ENCODE measurements at places on chromosomes 13 and 19.

GRCh38 chr13:38636073-38636472, 50.8 kb upstream of the FREM2 start:
- DNase-seq, result no peak

DNA sequence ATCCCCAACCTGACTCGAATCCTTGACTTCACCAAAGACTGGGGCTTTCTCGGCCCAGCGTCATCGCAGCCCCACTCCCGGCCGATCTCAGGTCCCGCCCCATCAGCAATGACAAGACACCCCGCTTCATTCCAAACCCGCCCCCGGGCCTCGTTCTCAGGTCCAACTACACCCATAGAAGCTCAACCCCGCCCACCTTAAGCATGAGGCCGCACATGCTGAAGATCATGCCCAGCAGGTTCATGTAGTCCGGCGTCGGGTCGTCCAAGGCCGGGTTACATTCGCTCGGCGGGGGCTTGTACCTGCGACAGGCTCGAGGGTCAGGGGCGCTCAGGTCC, 2.3 kb downstream of the WDR83 start:
- peak; percentile 53 for DNase-seq

- no peak for DNase-seq
Measured at GRCh38 chr13:112376050-112376681, at the start of gene SPACA7. SPACA7 (plus strand) TSS chr13:112376355; CDS start chr13:112376386, 31 bp downstream.

DNA sequence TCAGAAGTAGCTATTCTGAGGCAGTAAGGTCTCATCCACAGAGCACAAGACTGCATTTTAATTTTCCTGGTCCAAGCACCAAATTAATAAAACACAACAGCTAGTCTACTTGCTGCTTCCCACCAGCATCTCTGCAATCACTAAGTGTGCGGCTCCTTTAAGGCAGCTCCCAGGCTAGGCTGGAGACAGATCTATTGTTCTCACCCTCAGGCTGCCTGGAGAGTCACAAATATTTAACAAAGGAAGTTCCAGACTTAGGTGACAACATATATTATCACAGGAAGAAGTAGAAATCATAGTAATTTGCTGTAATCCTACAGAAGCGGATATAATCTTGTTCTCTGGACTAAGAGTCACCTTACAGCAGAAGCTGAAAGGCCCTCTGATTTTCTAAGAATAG, 2.2 kb upstream of the EID2 start:
- DNase-seq, result no peak

- DNase-seq, result no peak
Measured at GRCh38 chr13:104170980-104171555, 1104.9 kb upstream of the SLC10A2 start.

DNA sequence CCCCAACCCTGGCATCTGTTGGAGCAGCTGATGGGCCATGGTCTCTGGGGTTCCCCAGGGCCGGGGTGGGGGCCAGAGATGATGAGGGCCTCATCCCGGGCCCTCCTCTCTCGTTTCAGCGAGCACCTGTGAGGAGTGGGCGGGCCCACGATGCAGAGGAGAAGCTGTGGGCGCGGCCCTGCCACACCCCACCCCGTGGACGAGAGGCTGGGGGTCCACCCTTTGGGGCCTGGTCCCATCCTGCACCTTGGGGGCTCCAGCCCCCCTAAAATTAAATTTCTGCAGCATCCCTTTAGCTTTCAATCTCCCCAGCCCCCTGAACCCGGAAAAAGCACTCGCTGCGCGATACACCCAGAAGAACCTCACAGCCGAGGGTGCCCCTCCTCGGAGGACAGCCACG, 5.6 kb downstream of the HMG20B start:
- DNase-seq, result no peak

DNA sequence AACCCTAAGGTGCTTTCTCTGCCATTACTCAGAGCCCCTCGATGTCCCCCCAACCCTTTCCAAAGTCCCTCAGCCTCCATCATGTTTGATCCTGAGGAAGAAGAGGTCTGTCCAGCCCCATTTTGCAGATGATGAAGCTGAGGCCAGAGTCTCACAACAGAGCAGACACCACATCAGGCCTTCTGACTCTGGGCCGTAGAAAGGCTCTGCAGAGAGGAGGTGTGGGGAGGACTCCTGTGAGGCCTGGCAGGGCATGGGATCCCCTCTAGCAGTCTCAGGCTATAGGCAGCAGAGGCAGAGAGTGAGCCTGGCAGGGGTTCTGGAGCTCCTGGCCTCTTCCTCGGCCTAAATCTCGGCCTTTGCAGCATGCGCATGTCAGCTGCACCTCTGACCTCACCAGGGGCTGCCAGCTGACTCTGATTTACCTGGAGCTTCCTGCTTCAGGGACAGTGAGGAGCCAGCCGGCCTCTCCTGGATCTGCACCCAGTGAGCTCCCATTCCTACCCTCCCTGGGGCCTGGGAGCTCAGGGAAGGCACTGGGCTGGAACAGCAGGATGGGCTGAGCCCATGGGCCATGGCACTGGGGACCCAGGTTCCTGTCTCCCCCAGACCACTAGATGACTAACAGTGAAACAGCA, 41.7 kb upstream of the VSTM2B start:
- no peak for DNase-seq

- DNase-seq, result no peak
Measured at GRCh38 chr13:27578121-27579030, 42.0 kb downstream of the LNX2 start.

GRCh38 chr13:51801631-51802099, 2.3 kb downstream of the DHRS12 start:
- no peak for DNase-seq

- no peak for DNase-seq
Measured at GRCh38 chr13:46552303-46552682, 677 bp upstream of the LRCH1 start.

DNA sequence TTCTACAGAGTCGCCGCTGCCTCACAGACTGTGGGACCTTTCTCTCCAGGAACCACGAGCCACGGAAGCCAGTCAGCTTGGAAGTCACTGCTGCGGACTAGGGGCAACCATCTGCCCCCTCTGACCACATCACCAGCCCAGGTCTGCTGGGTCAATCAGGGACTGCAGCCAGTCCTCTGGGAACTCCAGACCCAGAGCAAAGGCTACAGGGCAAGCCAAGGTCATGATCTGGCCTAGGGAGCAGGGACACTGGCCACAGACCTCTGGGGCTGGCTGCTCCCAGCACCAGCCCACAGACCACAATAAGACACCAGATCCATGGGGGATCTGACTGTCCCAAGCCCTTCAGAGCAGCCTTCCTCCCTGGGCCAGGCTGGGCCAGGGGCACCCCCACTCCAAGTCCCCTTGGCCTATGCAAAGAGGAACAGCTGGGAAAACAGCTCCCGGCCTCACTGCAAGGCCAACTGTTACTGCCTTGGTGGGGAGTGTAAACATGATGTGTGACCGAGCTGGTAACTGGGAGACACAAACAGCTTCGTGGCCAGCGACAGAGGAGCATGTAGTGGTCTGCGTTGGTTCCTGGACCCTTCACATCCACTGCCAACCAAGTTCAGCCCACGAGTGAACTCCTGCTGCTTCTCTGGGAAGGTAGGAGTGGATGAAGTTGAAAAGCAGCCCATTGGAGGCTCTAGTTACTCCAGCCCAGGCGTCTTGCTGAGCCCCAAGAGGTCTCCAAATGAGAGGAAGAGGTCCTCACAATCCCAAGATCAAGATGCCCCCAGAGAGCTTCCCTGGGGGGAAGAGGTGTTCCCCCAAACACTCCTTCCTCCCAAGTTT, 1.5 kb downstream of the AKT2 start:
- no peak for DNase-seq

DNA sequence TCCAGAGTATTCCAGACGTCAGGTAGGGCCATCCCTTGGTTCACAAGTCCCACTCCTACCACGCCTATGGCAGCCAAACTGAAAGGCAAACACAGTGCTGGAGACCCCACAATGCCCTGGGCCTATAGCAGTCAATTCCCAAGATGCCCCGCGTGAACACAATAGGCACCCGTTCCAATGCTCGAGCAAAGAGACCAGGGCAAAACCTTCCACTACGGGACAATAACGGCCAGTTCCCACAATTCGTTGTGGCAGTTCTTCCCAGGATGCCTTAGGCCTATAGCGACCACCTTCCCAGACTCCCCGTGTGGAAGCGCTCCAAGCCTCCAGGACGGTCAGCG, 538 bp downstream of the ZNF428 start:
- DNase-seq, result no peak

DNA sequence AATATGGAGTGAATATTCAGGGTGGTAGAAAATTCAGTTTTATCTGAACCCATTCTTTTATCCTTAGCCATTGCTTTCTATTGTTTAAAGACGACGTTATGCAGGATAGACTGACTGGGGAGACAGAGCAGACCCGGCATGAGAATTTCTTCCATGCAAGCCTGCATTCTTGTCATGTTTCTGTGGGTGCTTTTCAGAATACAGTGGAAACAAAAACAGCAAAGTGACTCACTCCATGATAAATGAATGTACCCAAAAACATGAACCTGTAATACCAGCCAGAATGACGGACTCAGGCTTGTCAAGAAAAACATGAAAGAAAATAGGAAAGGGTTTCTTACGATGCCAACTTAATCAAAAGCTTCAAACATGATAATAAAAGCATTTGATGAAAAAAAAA, 924.0 kb downstream of the EFNB2 start:
- no peak for DNase-seq

DNA sequence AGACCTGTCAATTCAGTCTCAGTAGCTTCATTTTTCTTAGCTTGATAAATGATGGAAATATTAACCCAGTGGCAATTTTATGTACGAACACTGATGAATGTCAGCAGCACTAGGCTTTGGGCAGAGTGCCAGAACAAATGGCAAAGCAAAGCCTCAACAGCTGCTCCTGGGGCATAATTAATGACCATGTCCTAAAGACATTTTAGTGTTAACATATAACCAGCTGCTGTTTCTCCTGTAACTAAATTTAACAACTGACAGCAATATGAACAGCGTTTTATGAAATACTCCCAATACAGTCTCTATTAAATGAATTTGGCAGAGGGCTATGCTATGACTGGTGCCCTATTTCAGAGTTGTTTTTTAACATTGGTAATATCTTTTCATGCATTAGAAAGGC, 47.1 kb downstream of the ZNF568 start:
- no peak for DNase-seq

- no peak for DNase-seq
Measured at GRCh38 chr19:16849168-16849567, 20.0 kb downstream of the SIN3B start.

- no peak for DNase-seq
Measured at GRCh38 chr13:111047326-111047725, 67.8 kb upstream of the ARHGEF7 start.

DNA sequence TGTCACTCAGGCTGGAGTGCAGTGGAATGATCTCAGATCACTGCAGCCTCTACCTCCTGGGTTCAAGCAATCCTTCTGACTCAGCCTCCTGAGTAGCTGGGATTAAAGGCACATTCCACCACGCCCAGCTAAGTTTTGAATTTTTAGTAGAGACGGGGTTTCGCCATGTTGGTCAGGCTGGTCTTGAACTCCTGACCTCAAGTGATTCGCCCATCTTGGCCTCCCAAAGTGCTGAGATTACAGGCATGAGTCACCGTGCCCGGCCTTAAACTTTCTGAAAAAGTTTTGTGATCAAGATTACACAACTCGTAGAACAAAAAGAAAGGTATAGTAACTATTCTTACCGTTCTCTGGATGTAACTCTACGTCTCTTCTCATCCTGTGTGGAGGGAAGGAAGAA, 21.2 kb downstream of the DNMT1 start:
- DNase-seq, result no peak

GRCh38 chr19:17944301-17944700, 11.5 kb downstream of the CCDC124 start:
- DNase-seq, result no peak

GRCh38 chr13:42720113-42720857, 61.1 kb upstream of the FAM216B start:
- no peak for DNase-seq

- DNase-seq, result peak; percentile 85
Measured at GRCh38 chr19:53424968-53425597, 6.7 kb upstream of the ZNF761 start.

DNA sequence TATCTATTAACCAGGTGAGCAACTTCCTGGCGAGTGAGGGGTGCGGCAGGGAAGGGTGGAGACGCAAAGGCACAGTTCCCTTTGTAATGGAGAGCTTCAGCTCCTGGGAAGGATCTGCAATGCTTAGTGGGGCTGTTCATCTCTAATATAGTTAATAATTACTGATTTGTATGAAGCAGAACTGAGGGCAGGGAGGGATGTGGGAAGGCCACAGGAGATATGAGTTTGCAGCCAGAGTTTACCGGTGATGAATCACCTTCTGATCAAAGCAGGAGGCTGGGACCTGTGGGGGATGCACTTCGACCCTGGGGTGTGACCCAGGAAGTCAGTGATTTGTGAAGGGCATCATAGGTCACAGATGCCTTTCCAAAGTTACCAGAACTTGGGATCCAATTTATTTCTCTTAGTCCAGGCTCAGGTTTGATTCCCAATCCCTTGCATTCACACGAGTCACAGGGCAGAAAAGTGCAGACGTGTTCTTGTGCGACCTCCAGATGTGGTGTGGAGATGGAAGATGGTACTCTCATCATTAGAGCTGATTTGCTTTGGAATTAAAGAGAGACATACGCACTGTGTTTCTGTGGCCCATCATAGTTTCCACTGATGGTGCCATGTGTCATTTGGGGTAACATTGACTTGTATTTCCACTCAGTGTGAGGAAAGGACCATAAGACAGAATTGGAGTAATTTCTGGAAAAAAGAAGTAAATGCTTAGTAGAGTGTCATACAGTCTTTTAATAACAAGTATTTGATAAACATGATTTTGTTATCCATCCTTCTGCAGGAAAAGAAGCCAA, 55.0 kb downstream of the LRCH1 start:
- no peak for DNase-seq

- no peak for DNase-seq
Measured at GRCh38 chr13:59834801-59835200, 328.9 kb downstream of the DIAPH3 start.

GRCh38 chr19:47729468-47729798, 15.9 kb upstream of the NOP53 start:
- DNase-seq, result peak; percentile 40

- DNase-seq, result no peak
Measured at GRCh38 chr19:31545777-31546176, 196.5 kb upstream of the TSHZ3 start.

GRCh38 chr19:34454091-34454490, 25.9 kb downstream of the UBA2 start:
- no peak for DNase-seq

DNA sequence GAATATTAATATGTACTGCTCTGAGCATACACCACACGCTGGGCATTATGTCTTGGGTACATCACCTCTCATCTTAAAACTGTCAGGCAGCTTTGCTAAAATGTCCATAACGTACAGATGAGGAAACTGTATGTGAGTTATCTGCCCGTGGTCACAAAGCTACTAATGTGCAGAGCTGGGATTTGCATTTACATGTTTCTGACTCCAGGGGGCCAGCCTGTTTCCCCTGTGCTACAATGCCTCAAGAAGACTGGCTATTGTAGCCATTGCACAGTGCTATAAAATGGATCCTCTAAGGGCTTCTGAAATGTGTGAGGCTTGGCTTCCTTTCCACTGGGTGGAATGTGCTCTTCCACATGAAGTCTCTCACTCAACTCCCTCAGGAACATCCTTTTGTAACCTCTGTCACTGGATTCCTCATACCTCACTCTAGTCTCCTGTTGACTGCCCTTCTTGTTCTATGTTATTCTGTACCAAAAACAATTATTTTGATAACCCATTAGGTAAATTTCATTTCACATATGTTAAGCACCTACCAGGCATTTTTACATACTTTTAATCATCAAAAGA, 95.6 kb upstream of the HTR2A start:
- DNase-seq, result no peak

GRCh38 chr13:109940637-109941036, 154.3 kb upstream of the IRS2 start:
- no peak for DNase-seq

GRCh38 chr13:30000370-30000765, 150.0 kb upstream of the UBL3 start:
- no peak for DNase-seq

GRCh38 chr13:73519396-73520116, 460.8 kb downstream of the KLF5 start:
- no peak for DNase-seq

Measured in CD4-positive, alpha-beta T cell (primary cell).